ENCODE measurements at places on chromosomes 2 and 18. TPM values are rescaled to one million over a fixed set of nuclear protein-coding genes. Genes with fewer than 3 reads are reported as not detected.

Gene TACR1
- not detected for total RNA-seq

Gene ABCG8
- total RNA-seq: not detected

Gene TMEM163
- 0.51 TPM for total RNA-seq

Gene RFX8
- total RNA-seq: not detected

Gene REG1B
- total RNA-seq: not detected

Gene TUBA3D
- not detected for total RNA-seq

Gene IL1A
- total RNA-seq: not detected

Gene TXNDC2
- total RNA-seq: not detected

Gene CCL20
- total RNA-seq: not detected

Gene KLHL41
- not detected for total RNA-seq

Gene TRABD2A
- total RNA-seq: 1.8 TPM

Gene ITGB6
- not detected for total RNA-seq

Gene SP140
- 6.4 TPM for total RNA-seq

Gene TMEM17
- total RNA-seq: not detected

GRCh38 chr2:25977768-25978167, 4.5 kb downstream of the KIF3C start:
- no peak for DNase-seq

DNA sequence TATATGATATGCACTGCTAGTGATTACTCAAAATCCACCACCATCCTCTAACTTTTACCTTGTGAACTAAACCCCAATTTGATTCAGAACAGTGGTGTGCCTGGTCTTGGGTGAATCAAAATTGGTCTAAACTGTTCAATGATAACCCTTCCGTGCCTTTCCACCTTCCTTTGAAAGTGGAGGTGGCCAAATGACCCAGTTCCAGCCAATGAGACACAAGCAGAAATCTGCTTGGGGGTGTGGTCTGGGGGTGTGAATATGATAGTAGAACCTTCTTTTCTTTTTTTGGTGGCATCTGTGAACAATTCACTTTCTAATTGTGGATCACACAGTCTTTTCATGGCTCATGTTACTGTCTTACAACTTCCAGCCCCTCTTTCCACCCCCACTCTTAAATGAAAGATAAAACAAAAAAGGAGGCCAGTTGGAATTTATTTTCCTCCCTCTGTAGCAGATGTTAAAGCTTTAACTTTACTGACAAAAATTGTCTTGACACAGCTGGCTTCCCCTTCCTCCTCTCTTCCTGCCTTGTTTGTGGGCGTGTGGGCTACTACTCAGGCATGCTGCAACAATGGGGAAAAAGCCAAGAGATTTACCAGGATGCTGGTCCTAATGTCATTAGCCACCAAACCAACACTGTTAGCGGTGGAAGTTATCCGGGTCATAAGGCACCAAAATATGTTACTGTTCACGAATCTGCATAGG, 58.8 kb upstream of the ANKRD44 start:
- no peak for DNase-seq

GRCh38 chr2:54585136-54585733, 129.1 kb downstream of the SPTBN1 start:
- no peak for DNase-seq

GRCh38 chr2:36486521-36487044, 111.4 kb downstream of the FEZ2 start:
- no peak for DNase-seq

- no peak for DNase-seq
These were observed 80.8 kb upstream of the WIPF1 start for GRCh38 chr2:174678395-174678794.

GRCh38 chr2:66790651-66791181, 355.8 kb downstream of the MEIS1 start:
- DNase-seq: no peak

DNA sequence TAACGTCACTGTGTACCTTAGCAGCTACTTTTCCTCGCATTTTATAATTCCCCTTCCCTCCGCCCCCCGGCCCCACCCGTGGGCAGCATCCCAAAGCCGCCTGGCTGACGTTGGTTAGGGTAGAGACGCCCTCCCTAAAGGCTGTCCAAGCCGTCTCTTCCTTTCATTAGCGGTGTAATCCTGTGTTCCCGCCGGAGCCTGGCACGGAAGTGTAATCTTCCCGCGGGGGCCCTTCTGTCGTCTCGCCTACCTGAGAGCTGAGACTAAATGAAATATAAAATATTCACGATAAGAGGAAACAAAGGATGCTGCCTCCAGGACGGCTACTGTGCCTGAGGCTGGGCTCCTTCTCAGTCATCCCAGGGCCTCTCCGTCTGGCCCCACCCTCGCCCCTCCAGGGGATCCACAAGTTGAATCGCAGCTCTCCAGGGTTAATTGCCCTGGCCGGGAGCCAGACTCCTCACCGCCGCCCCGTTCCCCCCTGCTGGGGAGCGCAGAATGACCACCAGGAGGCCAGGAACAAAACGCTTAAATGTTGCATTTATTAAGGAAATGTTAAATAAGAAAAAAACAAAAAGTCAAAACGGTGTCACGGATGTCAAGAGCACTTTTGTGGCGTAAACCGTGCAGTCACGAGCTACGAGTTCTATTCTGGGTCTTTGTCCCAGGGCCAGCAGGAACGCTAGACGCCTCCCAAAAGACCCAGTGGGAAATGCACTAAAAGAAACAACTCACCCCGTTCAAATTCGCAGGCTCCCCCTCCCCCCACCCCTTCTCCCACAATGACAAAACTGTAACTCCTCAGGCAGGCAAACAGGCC, 1.5 kb downstream of the RPRM start:
- DNase-seq: no peak

- DNase-seq: no peak
These were observed 53.2 kb downstream of the DIS3L2 start for GRCh38 chr2:232014681-232015080.

GRCh38 chr2:229914171-229914570, 7.6 kb downstream of the TRIP12 start:
- DNase-seq: no peak

DNA sequence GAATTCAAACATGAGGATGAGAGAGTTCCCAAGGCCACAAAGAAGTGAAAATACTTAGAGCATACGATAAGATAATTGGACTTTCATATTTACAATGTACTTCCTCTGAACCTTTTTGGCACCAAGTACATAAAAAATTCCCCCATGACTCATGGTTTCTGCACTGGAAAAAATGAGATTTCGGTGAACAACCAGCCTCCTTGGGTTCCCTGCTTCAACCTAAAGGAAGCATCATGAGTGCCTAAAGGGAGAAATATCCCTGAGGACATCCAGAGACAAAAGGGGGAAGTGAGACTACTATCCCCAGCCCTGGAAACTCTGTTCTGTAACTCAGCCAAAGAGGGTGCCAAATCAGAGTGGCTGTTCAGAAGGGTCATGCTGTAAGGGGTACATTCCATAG, 562.7 kb upstream of the SLC39A10 start:
- DNase-seq: no peak

GRCh38 chr18:38752430-38752829, 1186.8 kb upstream of the CELF4 start:
- no peak for DNase-seq

DNA sequence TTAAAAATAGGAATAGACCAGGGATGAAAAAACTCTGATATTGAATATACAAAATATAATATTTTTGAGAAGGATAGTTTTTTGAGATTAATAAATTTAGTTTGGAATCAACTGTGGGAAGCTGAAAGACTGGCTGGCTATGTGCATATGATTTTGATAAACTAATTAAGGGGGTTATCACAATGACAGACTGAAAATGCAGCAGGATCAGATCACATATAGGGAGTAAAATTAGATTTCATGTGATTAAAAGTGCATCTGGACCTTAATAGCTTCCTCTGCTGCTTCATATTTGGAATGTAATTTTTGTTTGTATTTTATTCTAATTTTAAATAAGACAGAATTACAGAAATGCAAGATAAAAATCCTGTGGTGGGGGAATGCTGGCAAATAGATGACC, 111.7 kb downstream of the CCDC102B start:
- DNase-seq: no peak

DNA sequence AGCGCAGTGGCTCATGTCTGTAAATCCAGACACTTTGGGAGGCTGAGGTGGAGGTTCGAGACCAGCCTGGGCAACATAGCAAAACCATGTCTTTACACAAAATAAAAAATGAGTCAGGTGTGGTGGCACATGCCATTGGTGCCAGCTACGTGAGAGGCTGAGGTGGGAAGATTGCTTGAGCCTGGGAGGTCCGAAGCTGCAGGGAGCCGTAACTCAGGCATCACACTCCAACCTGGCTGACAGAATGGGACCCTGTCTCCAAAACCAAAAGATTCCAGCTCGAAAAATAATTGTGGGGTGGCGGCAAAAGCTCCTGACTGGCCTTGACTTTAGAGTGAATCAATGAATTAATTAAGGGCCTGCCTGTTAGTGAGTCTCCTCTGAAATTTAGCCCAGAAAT, 1.2 kb upstream of the ALPP start:
- no peak for DNase-seq

GRCh38 chr2:191171708-191172355, 21.0 kb upstream of the STAT4 start:
- DNase-seq: no peak

GRCh38 chr18:44709307-44710126, 28.8 kb downstream of the SETBP1 start:
- DNase-seq: no peak

GRCh38 chr2:217746808-217747207, 256.0 kb downstream of the TNS1 start:
- no peak for DNase-seq

DNA sequence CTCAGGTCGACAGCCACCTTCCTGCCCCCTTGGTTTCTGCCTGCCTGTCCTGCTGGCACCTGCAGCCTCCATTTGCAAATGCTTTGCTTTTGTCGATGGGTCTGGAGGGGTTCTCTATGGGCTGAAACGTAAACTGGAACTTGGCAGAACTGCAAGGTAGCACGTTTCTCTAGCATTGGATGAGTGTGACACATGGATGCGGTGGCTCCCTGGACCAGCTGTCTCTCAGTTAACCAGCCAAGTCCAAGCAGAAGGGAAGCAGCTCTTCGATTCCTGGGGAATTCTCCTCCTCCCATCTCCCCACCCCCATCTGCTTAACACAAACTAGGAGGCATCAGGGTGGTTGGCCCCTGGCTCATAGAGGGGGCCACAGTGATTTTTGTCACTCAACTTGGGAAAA, 57.3 kb downstream of the ITGB1BP1 start:
- DNase-seq: no peak

DNA sequence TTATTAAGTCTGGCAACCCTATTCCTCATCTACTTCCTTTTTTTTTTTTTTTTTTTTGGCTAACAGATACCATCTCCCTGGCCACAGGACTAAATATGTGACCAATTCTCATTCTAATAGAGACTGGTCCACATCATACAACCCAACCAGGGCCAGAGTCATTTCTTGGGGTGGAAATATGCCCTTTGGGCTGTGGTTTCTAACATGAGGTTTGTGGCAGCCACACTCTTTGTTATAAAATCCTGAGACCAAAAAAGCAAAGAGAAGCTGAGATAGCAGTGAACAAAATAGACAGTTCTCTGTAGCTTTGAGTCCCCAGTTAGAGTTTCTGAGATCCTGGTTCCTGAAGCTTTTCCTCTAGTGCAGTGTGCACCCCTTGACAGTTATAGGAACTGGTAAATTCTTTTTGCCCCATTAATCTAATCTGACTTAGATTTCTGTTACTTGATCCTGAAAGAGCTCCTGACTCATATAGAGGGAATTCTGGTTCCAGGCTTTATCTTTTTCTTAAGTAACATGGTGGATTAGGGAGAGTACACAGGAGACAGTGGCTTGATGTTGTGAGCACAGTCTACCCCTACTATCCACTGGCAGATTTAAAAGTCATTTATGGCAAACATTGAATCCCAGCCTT, 86.8 kb downstream of the MAIP1 start:
- DNase-seq: no peak

- DNase-seq: no peak
These were observed 51.0 kb downstream of the TSHZ1 start for GRCh38 chr18:75261430-75262223.

GRCh38 chr18:8257851-8258434, 351.3 kb upstream of the RAB12 start:
- no peak for DNase-seq

GRCh38 chr2:228374741-228375140, 193.3 kb upstream of the SPHKAP start:
- no peak for DNase-seq

DNA sequence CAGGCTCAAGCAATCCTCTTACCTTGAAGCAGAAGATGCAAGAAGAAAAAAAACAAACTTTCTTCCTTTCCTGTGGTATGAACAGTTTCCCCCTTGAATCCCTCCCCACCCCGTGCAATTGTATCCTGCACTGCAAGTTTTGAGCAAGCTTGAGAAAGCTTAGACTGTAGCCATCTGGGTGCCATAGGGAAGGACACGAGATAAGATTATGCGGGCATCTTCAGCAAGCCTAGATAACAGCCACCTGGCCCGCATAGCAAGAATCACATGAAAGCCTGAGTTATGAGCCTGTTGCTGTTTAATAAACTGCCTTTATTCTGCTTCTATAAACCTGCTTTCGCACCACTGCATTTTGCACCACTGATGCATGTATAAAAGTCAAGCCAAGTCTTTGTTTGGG, 27.3 kb upstream of the CDCA7 start:
- DNase-seq: no peak

GRCh38 chr2:28152585-28153280, 239.9 kb upstream of the FOSL2 start:
- DNase-seq: no peak

- no peak for DNase-seq
These were observed 98.1 kb downstream of the FAM210A start for GRCh38 chr18:13628211-13628610.

DNA sequence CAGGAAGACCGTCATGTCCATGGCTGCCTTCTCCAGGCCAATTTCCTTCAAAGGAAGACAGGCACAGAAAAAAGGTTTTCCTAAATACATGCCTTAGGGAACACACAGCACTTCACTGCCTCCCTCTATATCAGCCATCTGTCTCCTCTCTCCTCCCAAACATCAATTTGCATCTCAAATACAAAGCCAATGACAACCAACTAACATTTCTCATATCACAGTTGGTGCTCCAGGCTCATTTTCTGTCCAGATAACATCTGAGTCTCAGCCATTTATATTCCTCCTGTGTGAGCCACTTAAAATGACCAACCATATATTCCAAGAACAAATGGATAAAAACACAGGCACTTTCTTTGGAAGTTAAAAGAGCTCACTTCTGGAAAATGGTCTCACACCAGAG, 62.5 kb upstream of the ACAA2 start:
- no peak for DNase-seq

- no peak for DNase-seq
These were observed 683.0 kb downstream of the DSC3 start for GRCh38 chr18:30359521-30359920.

- no peak for DNase-seq
These were observed 30.1 kb upstream of the TXNDC2 start for GRCh38 chr18:9855681-9856080.

GRCh38 chr2:59871830-59872229, 681.6 kb downstream of the BCL11A start:
- DNase-seq: no peak

DNA sequence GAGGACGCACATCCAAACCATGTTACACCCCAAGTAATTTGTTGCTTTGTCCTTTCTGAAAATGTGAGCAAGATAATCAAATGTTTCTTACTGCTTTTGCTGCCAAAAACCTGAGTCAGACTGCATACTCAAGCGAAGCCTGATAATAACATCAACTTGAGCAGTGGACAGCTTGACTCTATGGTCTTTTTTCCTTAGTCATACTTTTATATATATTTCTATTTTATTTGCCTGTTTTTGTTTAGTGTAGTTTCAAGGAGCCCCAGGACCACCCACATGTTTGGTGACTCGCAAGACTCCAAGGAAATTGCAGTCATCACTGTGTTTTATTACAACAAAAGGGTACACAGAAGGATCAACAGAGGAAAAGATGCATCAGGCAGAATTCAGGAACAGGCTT, 688.4 kb upstream of the PIK3C3 start:
- no peak for DNase-seq

Measured in OCI-LY7 (cell line).